ENCODE measurements at places on chromosomes 2 and 18.

- no peak for DNase-seq
These were observed 53.6 kb upstream of the CAB39 start for GRCh38 chr2:230658877-230659652.

- DNase-seq = no peak
These were observed 43.5 kb downstream of the CWC22 start for GRCh38 chr2:179963626-179964025.

DNA sequence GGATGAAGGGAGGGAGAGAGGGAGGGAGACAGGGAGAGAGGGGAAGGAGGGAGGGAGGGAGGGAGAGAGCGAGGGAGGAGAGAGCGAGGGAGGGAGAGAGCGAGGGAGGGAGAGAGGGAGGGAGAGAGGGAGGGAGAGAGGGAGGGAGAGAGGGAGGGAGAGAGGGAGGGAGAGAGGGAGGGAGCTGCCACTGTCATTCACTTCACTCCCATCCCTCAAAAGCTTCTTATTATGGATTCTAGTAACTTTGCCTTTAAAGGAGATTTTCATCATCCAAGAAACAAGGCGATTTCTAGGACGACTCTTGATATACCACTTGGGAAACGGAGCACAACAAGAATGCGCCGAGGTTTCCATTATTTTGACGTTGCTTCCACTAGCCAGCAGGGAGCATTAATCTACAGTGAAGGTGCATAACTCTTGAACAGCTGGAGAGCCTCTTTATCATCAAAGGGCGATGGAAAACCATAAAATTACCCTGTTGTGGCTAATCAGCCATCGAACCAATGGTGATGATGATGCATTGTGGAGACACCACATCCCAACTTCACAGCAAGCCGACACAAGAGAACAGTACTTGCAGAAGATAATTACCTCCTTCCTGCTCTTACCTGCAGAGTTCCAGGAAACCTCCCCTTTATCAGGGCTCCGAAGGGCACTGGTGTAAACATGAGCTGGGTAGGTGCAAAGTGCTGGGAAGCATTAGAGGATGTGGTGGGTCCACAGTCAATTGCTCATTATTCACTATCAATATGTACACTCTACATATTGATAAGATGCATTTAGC, 130.5 kb downstream of the EIPR1 start:
- no peak for DNase-seq

GRCh38 chr2:86672027-86672545, 48.0 kb upstream of the RMND5A start:
- DNase-seq = no peak

GRCh38 chr2:233252227-233252626, 754 bp downstream of the ATG16L1 start:
- no peak for DNase-seq

DNA sequence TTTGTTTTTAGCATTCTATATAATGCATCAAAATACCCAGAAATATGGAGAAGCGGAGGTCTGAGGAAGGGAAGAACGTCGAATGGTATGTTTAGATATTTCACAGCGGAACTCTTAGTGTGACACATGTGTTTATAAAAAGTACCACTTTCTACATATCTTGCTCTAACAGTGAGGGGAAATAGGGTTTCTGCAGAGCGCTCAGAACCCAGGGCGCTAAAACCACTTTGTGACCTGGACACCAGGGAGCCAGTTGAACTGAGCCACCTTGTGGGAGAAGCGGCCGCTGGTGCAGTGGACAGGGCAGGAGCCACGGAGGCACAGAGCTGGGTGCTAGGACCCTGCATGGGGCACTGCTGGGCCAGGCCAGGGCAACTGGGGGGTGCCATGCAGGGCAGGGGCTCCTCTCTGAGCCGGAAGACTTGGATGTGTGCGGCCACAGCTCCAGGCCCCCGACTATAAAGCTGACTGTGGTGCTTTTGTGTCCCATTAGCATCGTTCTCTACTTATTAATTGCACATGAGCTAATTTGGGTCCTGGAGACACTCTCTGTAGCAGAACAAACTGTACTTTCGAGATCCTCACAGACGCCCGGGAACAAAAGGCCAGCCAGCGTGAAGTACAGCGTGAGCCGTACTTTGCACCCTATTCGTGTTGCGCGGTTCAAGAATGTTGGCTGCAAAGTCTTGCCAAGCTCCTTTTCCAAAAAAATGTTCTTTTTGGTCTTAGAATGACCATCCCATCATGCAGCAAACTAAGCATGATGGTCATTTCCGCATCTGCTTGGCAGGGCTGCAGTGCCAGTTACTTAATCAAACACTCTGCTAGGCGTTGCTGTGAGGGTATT, 151.9 kb upstream of the ALKAL2 start:
- DNase-seq = no peak

Data from urothelium cell line (cell line).